Lung (tissue), 17 donors: ENCODE measurements at places on chromosomes 2 and 18. TPM values are rescaled to one million over a fixed set of nuclear protein-coding genes. Genes with fewer than 3 reads are reported as not detected.

- DNase-seq = no peak
Observed at GRCh38 chr2:88815282-88815681, 123.8 kb downstream of the RPIA start.

Gene LCT
- not detected for total RNA-seq

GRCh38 chr2:9311488-9311887 is 104.9 kb downstream of the ASAP2 start:
- DNase-seq = no peak

DNA sequence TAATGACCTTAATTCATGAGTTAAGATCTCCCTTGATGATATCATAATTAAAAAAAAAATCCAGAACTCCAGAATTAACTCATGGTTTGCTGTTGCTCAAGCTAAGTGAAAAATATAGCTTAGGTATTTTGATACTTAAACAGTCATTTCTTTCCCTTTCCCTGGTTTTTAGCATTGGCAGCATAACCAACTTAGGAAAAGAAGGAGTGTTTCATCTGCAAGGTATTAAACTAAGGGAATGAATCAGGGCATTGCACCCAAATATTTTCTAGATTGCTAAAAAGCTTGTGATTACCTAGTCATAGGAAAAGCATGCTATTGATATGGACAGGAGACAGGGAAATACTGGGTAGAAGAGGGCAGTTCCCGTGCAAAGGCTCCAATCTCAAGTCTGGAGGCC is 207.2 kb downstream of the LRP1B start:
- DNase-seq = no peak

DNA sequence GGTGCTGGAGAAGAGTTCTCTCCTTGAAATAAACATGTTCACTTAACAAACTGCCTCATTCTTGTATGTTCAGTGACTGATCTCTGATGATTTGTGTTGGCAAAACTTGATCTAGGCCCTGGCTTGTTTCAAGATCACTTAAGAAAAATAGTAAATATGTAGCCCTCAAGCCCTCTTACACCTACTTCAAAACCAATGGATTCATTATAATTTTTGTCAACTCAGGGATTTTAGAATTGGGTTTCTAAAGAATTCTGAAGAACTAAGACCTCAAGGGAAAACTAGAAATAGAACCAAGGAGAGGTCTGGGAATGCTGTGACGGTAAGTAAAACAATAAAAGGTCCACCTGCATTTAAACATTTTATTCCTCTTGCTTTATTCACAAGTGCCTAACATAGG is 1731.6 kb upstream of the CELF4 start:
- no peak for DNase-seq

GRCh38 chr18:56168049-56168781 is 470.2 kb downstream of the TXNL1 start:
- DNase-seq = peak; percentile 23

GRCh38 chr18:25827228-25827627 is 263.2 kb downstream of the SS18 start:
- peak; percentile 10 for DNase-seq

DNA sequence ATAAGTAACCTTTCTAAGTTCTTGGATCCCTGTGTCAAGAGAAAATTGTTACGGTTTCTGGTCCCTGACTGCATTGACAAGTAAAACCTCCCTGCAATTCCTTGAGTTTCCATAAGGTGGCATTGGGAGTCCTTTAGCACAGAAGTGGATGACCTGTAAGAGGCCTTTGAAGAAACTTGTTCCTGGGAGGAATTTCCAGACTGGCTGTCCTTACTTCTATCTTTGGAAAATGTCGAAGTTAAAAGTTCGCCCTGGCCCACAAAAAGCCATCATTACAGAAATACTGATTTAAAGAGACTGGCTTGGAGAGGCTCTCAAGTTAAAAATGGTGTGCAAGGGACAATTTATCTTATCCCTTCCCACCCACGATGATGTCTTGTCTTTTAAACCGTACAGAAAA is 218.4 kb downstream of the CDH20 start:
- peak; percentile 57 for DNase-seq

DNA sequence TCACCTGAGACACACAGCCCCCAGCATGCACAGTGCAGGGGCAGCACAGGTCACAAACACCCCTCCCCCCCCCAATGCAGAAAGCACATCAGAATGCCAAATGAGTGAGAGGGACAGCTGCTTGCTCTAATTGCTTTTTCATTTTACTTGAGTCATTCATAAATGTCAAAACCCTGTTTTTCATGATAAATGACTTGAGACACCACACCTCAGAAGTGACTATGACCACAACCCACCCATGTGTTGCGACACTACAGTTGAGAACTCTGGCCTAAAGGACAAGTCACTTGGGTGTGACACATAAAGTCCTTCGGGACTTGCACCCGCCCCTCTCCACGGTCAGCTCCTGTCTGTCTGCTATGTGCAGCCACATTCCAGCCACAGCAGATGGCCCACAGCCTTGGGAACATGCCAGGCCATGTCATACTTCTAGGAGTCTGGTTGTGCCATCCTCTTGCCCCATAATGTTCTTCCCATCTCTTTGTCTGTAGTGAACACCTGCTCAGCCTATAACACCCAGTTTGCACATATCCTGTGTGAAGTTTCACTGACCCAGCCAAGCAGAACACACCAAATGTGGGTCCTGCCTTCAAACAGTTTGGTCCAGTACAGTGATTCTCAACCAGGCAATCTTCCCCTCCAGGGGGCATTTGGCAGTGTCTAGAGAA is 30.2 kb upstream of the RIOK3 start:
- DNase-seq = no peak

DNA sequence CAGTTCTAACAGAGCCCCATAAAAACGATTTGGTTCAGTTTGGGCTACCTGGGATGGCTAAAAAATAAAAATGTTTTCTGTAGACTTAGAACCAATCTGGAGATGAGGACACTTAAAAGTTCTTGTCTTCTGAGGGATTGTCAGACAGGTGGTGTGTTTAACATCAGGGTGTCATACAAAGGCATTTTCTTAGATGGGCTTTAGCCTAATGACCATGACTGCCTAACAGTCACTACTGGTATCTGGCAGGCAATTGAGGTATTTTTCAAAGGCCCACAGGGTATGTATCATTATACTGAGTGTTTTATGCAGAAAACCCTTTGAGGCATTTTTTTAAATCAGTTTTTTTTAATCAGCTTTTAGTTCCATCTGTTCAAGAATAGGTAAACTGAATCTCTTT is 341.4 kb downstream of the PARD3B start:
- no peak for DNase-seq

- peak; percentile 22 for DNase-seq
Observed at GRCh38 chr2:75321599-75321922, 122.2 kb upstream of the TACR1 start.

Gene KCNF1
- total RNA-seq = 0.83 TPM

GRCh38 chr2:8324901-8325300 is 357.0 kb upstream of the ID2 start:
- peak; percentile 72 for DNase-seq

GRCh38 chr2:237181844-237182243 is 96.2 kb downstream of the COPS8 start:
- no peak for DNase-seq

DNA sequence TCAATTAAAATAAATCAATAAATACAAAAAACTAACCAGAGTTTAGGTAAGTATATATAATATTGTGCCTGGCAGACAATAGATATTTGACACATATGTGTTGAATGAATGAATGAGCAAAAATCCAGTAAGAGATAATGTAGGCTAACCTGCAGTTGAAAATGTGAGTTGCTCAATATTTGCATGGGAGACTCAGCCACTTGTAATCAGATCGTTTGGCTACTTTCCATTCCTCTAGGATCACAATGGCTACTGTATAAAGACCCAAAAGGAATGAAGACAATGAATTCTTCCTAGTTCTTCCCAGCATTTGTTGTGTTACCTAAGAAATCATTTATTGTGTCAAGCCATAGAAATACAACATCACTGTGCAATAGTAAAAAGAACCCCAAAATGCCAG is 25.3 kb downstream of the PIEZO2 start:
- no peak for DNase-seq

- DNase-seq = no peak
Observed at GRCh38 chr2:209969692-209970091, 32.7 kb upstream of the RPE start.
